CD4-positive, alpha-beta T cell treated with Interleukin-4 for 4 hours (primary cell): ENCODE measurements at places on chromosomes 2 and 18.

- DNase-seq: no peak
These were observed 69.7 kb upstream of the KCNE4 start for GRCh38 chr2:222982010-222982908.

DNA sequence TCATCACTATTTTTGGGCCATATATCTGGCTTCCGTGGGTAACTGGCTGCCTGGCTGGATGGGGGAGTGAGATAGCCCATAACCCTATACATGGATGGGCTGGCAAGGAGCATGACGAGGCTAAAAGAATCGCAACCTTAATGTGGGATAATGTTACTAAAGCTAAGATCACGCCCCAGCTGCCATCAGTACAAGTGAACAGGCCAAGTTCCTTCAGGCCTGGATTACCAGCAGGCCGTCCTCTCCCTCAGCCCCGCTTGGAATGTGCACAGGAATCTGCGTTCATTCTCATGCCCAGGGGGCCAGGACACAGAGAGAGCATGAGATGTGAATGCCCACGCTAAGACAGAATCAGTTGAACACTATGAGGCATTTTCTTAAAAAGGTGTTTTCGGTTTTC is 34.7 kb downstream of the RMC1 start:
- no peak for DNase-seq

DNA sequence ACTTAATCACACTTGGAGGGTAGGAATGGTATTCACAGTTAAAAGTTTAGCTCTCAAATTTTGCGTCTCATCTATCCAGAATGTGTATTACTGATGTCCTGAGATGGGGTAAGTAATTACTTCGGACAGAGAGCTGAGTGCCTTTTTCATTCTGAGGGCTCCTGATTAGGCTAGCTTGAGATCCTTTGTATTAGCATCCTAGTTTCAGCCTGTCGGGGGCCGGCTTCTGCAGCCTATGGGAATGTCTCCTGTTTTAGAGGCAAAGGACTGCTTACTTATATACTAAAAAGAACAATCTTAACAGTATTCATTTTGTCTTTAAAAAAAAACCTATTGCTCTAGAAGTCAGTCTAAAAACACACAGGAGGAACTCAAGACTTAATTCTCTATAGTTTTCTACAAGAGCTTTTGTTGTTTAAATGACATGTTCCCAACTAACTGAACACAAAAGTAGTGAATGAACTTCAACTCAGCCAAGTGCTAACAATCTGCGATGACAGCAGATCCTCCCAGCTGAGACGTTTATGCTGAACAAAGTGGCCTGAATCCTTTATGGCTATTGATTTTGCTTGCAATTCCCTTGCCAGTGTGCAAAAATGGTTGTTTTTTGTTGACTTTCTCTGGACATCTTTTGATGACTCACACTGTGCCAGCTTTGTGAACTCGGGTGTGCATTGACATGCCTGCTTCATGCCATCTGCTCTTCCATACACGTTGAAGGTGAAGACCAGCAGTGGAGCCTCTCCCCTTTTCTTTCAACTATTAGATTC is 118.7 kb downstream of the LYPD6B start:
- no peak for DNase-seq

- DNase-seq: no peak
These were observed 1.3 kb downstream of the ADCYAP1 start for GRCh38 chr18:905948-906415.

DNA sequence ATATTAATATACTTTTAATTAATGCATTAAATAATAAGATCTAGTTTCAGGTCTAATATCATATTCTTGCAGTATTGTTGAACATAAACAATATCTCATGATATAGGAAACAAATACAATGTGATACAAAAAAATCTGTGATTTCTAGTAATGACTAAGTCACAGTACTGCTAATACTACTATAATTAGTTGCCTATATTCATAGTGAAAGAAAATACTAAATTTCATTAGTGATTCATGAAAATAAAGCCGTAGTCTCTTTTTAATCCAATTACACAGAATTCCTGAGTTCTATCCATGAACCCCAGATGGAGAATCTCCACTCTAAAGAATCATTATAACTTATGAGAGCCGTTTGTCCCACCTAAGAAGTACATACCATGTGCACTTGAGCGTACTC is 266.3 kb upstream of the ACVR2A start:
- no peak for DNase-seq

DNA sequence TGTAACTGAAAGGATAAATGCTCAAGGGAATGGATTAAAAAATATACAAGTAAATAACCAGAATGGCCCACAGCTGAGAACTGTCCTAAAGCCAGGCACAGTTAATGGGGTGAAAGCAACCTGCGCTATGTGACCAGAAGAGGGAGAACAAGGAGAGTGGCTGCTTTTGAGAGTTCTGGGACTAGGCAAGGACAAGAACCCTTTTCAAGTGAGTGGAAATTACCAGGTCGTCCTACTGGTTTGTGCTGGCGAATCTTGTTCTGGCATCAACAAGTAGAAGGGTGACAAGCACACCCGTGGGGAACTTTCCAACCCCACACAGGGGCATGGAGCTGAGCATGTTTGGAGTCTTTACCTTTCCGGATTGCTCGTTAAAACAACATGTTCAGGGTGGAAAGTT is 82.8 kb downstream of the TMEM17 start:
- no peak for DNase-seq

DNA sequence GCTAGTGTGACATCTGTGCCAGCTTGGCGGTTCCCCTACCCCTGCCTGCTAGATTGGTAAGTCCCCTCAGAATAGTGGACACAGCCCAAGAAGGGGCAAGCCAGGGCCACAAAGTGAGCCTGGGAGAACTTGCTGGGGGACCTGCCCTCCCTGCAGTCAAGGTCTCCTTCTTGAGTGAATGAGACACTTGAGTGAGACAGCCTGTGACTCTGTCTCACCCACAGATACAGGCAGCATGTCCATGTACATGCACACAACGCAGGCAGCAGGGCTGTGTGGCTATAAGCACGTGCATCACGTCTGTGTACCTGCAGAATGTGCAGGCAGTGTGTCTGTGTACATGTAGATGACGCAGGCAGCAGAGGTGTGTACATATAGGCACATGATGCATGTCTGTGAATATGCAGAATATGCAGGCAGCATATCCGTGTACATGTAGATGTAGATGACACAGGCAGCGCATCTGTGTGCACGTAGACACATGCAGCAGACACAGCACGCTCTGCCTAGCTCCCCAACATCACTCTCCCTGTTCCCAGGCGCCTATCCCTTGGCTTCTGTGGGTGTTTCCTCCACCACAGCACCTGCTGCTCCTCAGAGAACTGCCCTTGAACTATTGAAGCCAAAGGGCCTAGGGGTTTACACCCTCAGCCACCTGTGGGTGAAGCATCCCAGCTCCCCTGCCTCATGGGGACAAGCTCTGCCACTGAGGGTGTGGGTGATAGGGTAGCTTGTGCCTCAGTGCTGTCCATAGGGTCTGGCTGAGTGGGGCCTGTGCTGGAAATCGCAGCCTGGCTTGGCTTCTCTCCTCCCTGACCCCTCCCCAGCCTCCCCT is 147.2 kb upstream of the TWIST2 start:
- no peak for DNase-seq

GRCh38 chr2:29218550-29219125 is 103.4 kb downstream of the CLIP4 start:
- no peak for DNase-seq

- no peak for DNase-seq
These were observed 79.7 kb downstream of the NCK2 start for GRCh38 chr2:105824446-105824845.

- DNase-seq: no peak
These were observed 140.7 kb downstream of the TTC27 start for GRCh38 chr2:32768387-32769174.

DNA sequence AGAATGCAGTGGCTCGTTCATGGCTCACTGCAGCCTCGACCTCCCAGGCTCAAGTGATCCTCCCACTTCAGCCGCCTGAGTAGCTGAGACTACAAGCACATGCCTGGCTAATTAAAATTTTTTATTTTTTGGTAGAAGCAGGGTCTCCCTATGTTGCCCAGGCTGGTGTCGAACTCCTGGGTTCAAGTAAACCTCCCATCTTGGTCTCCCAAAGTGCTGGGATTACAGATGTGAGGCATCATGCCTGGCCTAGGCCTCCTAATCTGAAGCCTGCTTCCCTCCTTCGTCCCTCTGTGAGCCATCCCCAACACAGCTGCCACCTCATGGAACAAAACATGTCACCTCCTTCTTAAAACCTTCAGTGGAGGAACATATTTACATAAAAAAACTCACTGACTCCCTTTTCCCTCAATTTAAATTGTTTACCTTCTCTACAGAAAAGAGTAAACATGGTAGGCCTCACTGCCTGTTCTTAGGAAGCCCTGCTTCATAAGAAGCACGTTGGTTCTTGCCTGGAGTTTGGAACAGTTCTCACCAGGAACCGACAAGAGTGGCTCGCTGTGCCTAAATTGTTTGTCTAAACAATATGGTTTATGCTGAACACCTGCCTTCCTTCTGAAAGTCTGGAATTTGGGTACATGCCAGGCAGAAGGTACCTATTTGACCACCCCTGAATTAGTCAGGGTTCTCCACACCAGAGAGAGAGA is 12.1 kb upstream of the RHOB start:
- DNase-seq: no peak

DNA sequence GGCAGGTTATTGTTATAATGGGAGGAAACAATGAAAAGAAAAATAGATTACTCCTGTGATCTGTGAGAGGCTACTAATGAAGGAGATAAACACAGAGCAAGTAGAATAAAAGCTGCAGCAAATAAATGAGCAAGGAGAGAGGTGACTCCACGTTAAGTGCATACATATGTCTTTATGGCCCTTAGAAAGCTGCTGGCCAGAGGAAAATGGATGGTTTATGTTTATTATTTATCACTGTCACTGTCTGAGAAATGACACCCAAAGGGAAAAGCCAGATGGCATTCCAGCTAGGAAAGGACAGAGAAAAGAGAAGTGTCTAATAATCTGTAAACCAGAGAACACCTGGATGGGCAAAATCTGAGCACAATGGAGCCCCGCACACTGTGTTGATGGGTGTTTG is 122.9 kb upstream of the DDX18 start:
- no peak for DNase-seq

- no peak for DNase-seq
These were observed 770.0 kb upstream of the ZEB2 start for GRCh38 chr2:145289946-145290345.

GRCh38 chr2:5945742-5946141 is 253.6 kb downstream of the SOX11 start:
- DNase-seq: no peak

- DNase-seq: no peak
These were observed 16.9 kb downstream of the DAW1 start for GRCh38 chr2:227888289-227888688.

DNA sequence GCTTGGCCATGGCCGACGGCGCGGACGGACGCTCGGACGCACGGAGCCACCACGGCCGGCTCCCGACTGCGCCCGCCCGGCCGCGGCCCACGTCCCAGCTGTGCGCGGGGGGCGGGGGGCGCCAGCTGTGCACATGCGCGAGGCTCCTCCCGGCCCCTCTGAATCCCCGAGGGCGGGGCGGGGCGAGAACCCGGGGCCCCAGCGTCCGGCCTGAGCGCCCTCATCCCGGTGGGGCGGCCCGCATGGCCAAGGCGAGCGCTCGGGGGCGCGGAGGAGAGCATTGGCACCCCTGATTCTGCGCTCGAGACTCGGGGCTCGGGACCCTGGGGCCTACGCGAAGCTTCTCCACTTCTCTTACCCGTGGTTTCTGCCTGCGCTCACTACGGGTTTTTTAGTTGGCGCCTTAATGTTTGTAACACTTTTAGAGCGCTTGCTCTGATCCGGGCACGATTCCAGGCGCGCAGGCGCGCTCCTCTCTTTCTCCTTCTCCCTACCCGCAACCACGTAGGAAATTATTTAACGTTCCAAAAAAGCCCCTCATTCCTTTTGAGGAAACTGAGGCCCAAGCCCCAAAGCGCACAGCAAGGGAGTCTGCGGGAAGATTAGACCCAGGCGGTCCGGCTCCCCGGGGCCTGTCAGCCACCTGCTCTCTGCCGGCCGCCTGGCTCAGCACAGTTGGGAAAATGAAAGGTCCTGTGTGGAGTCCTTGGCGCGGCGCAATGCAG is at the start of gene PXDN:
Gene PXDN, minus strand, starts transcription at position 70 of the 725 bp plus-strand sequence. Its CDS starts 60 bp downstream, at position 10.
- no peak for DNase-seq

DNA sequence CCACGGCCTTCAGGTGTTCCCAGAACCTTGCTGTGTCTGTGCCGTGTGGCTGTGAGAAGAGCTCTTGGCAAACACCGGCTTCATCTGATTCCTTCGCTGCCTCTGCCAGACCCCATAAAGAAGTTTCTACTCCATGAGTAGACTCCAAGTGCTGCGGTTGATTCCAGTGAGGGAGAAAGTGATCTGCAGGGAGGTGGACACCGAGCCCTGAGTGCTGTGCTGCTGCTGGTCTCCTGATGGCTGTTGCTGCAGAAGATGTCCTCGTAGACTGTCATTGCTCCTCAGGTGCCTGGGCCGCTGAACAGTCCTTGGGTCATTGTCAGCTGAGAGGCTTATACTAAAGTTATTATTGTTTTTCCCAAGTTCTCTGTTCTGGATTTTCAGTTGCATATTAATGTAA is 19.6 kb downstream of the ASB1 start:
- no peak for DNase-seq

- DNase-seq: no peak
These were observed 48.9 kb downstream of the LONRF2 start for GRCh38 chr2:100273387-100273786.

- DNase-seq: no peak
These were observed 10.1 kb downstream of the RMP24 start for GRCh38 chr18:35982409-35983114.

DNA sequence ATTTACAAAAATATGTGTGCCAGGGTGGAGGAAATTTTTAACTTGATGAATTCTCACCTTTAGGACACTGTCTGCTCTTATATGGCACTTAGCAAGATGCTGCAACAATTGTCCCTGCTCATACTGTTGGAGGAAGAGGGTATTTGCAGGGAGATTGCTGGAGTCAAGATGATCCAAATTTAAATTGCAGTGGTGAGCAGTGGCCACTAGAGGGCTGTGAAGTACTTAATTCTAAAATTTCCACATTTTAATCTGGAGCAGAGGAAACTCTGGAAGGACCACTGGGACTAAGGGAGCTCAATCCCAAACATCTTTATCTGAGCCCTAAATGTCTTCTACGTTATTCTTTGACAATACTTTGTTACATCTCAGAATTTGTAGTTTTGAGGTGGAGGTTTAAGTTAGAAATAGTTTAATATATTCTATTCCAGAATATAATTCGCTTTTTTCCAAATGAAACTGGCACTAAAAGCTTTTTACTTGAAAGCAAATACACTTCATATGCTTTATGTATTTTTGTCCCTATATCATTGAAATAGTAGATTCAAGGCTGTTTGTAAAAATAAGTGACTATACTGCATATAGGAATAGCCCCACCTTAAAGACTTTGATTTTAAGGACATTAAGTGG is 33.0 kb upstream of the PTH2R start:
- DNase-seq: peak; percentile 60

DNA sequence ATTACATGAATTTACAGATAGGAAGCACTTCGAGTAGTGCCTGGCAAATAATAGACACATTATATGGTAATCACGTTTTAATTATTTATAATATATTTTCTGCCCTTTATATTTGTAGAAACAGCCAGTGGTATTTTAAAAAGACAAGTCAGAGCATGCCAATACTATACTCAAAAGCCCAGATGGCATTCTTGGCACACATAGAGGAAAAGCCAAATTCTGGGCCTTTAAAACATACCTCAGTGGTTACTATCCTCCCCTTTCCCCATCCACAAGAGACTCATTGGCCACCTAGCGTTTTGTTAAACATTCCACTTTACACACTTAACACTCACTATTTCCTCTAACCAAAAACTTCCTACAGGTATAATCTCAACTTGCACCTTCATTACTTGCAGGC is 63.3 kb upstream of the ZNF804A start:
- no peak for DNase-seq

- no peak for DNase-seq
These were observed 230.3 kb upstream of the RBBP8 start for GRCh38 chr18:22702806-22703205.
